ENCODE measurements at places on chromosomes 2 and 18.

GRCh38 chr2:236208019-236208926, 40.1 kb upstream of the GBX2 start:
- DNase-seq, result no peak

- no peak for DNase-seq
Measured at GRCh38 chr2:233163486-233164103, 87.9 kb upstream of the ATG16L1 start.

DNA sequence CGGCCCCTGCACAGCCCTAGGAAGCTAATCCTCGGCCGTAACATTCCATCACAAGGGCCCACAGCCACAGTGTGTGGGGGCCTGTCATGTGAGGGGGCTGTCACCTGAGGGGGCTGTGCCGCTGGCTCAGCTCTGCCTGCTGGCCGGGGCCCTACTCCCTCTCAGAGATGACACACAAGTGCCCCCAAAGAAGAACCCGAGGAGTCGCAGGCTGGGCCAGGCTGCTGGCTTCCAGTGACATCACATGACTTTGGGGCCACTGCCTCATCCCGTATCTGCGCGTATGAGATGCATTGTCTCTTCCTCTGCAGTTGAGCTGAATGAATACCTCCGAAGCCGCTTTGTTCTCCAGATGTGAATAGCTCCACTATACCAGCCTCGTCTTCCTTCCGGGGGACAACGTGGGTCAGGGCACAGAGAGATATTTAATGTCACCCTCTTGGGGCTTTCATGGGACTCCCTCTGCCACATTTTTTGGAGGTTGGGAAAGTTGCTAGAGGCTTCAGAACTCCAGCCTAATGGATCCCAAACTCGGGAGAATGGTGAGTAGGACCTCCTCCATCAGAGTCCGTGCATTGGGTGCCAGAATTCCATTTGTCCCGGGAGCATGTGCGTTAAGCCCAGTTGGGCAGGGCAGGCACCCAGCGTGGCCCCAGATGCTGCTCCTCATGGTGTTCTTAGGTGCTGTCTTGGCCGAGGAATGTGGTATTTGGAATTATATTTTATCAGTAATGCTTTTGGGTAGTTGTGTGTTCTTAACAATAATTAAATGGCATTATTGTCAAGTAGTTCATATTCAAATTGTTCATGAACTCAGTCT, at the start of gene CNDP1:
Gene CNDP1 (plus strand): TSS at position 351 of the 820 bp plus-strand sequence. CDS start 168 bp downstream, at position 519.
- no peak for DNase-seq

GRCh38 chr2:211981451-211981850, 557.2 kb downstream of the ERBB4 start:
- no peak for DNase-seq

DNA sequence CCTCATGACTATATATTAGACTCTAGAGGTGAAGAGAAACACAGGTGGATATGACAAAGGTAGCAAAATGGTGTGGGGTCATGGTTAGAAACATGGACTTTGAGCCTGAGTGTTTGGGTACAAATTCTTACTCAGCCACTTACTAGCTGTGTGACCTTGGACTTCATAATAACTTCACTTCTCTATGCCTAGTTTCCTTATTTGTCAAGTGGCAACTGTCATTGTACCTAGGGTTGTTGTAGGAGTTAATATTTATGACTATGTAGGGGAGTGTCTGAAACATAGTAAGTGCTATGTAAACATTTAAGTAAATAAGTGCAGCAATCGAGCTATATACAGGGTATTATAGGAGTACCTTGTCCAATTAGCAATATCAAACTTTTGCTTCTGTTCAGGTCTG, 49.7 kb upstream of the RAPH1 start:
- no peak for DNase-seq
